ENCODE measurements at places on chromosomes 1 and 21.

DNA sequence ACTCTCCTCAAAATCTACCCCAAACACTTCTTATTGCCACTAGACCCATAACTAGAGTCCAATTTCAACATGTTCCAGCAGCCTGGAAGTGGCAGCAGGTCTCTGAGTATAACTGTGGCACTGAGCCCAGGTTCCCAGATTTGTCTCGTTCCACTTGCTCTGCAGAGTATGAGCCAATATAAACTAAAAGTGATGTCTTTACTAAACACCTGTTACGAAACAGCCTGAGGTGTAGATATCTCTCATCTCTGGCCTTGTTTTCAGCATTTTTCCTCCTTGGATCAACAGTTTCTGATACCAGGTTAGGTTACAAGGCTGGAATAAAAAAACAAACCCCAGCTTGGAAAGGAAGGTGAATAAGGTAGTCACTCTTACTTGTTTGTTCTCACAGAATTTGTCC, 25.2 kb upstream of the PRDX6 start:
- no peak for DNase-seq

GRCh38 chr1:36512842-36513241, 30.1 kb upstream of the CSF3R start:
- DNase-seq: no peak

- DNase-seq: no peak
These were observed 258.5 kb downstream of the TRABD2B start for GRCh38 chr1:47738560-47739182.

GRCh38 chr1:194268839-194269238, 1082.4 kb upstream of the B3GALT2 start:
- DNase-seq: no peak

DNA sequence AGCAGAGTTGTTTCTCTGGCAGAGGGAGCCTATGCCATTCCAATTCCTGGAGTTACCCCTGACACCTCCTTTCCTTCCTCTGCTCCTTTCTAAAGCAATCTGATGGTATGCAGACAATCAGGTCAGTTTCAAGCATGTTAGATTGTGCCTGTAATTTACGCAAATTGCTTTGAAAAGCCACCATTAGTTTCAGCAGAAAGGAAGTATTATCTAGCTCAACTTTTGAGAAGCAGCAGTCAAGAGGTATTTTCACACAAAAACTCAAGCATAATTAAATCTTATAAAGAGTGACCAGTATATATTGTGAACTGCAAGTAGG, 2.2 kb downstream of the ERRFI1 start:
- no peak for DNase-seq

GRCh38 chr1:185957441-185958363, 223.5 kb downstream of the HMCN1 start:
- DNase-seq: no peak

GRCh38 chr1:156579472-156579871, at the start of gene TTC24:
TTC24 (plus strand) TSS chr1:156579723; CDS start chr1:156581365, 1,642 bp downstream.
- DNase-seq: no peak

- DNase-seq: no peak
These were observed 40.6 kb upstream of the SLC2A1 start for GRCh38 chr1:42999308-42999707.

DNA sequence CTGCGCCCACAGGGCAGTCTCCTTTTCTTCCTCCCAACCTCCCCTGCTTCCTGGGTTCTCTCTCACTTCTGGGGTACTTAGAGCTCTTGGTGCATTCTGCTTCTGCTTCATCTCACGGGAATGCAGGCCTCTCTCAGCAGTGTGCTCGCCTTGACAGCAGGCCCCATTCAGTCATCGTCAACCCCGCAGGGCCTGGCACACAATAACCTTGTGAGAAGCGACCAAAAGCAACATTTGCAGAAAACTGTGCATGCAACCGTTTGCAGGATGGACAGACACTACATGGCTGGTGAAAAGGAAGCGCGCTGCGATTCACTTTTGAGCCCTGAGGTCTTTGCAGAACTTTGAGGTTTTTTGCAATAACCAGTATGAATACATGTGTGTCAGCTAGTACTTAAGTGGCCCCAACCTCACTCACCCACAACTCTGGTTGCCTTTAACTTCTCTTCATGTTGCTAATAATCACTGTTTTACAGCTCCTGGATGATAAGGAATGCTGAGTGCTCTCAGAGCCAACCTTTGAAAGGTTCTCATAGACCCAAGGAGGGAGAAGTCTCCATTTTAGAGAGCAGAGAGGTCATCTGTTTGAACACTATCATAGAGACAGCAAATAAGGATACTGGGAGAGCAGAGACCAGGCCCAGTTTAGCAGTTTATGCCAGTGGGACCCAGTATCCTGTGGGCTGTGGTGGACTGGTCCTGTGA, 2.5 kb upstream of the CD160 start:
- DNase-seq: no peak

GRCh38 chr1:17549384-17549783, 9.9 kb downstream of the ARHGEF10L start:
- DNase-seq: no peak

GRCh38 chr1:29505532-29506220, 269.4 kb downstream of the PTPRU start:
- no peak for DNase-seq

DNA sequence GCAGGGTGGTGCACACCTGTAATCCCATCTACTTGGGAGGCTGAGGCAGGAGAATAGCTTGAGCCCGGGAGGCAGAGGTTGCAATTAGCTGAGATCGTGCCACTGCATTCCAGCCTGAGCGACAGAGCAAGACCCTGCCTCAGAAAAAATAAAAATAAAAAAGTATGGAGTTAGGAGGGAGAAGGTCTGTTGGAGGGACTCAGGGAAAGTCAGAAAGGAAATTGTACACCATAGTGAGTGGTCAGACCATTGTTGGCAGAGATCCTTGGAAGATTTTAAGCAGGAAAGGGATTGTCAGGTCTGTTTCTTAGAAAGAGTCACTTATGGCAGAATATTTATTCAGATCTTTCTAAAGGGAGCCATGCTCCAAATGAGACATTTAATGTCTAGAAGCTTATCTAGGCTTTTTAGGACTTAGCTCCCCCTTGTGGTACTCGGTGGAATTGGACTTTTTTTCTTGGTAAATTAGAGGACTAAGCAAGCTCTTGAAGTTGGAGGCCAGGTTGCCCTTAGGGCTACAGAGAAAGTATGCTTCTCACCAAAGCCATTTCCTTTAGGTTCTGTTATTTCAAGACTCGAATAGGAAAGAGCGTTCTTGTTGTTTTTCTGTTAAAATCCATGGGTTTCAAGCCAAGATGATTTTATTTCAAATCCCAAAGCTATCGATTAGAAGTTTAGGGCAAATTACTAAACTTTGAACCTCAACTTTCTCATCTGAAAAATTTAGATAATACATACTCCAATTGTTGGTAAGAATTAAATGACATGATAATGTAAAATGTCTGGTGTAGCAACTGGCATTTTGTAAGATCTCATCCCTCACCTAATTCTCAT, 16.5 kb downstream of the MIA3 start:
- no peak for DNase-seq

- DNase-seq: no peak
These were observed 76.4 kb upstream of the MARK1 start for GRCh38 chr1:220451532-220451931.

GRCh38 chr1:16980473-16981268, at the start of gene MFAP2:
MFAP2 (minus strand) TSS chr1:16980620; CDS start chr1:16978273, 2,347 bp downstream.
- no peak for DNase-seq

GRCh38 chr1:31482482-31483011, 69.5 kb downstream of the SERINC2 start:
- DNase-seq: no peak

- DNase-seq: no peak
These were observed 19.1 kb downstream of the GPR88 start for GRCh38 chr1:100556925-100557605.

GRCh38 chr1:193754732-193755427, 568.5 kb upstream of the B3GALT2 start:
- DNase-seq: no peak

- DNase-seq: no peak
These were observed 80.7 kb downstream of the JMJD4 start for GRCh38 chr1:227654431-227654830.

GRCh38 chr21:33199516-33200217, 30.1 kb upstream of the IFNAR2 start:
- DNase-seq: no peak

GRCh38 chr21:35509001-35509704, 460.1 kb upstream of the RUNX1 start:
- no peak for DNase-seq

GRCh38 chr1:241266121-241266520, 90.9 kb downstream of the RGS7 start:
- no peak for DNase-seq

GRCh38 chr1:111593403-111594305, 25.9 kb upstream of the RAP1A start:
- no peak for DNase-seq

DNA sequence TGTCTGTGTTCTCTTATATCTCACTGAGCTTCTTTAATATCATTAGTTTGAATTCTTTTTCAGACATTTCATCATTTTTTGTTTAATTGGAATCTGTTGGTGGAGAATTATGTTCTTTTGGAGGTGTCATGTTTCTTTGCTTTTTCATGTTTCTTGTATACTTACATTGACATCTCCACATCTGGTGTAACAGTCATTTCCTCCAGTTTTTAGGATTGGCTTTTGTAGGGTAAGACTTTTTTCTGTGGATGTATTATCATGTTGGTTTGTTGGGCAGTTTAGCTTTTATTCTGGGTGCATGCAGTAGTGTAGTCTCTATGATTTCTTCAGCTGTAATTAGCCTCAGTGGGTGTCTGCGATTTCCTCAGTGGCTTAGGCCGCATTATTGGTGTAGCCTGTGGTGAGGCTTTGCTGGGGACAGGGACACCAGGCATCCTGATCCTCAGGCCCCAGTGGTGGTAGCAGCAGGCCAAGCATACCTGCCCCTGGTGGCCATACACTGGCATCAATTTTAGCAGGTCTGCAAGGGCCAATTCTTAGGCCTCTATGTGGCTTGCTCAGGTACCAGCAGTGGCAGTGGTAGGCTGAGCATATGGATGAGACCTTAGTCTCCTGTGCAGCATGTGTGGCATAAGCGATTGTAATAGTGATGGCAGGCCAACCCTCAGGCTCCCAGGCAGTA, 77.6 kb upstream of the SAMD13 start:
- no peak for DNase-seq

DNA sequence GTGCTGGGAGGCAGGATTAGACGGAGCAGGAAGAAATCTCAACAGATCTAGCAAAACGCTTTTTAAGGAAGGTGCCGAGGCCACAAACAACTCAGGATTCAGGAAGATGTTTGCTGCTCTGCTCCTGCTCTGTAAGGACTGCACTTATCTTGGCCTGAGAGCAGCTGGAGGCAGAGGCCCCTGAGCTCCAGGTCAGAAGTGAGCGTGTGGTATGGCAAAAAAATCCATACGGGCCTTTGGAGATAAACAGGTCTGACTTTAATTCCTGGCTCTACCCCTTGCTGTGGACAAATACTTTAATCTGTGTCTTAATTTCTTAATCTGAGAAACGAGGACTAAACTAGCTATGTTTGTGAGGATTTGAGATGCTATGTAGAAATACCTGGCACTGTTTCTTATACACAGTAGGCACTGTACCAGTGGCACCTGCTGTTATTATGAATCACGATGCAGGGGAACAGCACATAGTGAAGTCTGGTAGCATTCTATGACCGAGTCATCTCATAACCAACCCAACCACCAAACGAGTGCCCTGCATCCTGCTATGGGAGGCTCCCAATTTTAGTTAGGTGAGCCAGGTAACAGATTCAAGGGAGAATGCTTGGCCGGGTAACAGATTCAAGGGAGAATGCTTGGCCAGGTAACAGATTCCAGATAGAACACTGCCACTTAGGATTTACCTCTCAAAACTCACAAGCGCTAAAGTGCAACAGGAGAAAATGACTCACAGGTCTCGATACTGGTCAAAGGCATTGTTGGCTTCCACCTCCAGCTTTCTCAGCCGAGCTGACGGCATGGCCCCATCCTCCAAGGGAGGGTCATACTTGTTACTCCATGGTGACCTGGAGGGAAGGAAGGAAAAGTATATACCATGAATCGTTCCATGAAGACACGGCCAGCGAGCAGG, 65.9 kb downstream of the SLC66A1 start:
- DNase-seq: no peak

DNA sequence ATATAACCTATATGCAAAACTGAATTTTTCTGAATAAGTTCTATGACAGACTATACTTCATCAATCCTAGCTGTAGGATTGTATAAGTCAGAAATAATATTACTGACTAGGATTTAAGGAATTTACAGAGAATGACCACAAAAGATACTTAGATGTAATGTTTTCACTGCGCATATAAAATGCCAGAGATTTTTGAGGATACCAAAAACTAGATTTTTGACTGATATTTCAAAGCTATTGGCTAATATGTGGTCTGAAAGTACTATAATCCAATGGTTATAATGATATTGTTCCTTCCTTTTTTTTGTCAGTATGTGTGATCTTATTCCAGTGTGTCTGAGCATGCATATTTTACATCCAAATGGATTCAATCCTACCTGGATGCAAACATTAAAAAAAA, 17.0 kb upstream of the IFI44L start:
- DNase-seq: no peak

DNA sequence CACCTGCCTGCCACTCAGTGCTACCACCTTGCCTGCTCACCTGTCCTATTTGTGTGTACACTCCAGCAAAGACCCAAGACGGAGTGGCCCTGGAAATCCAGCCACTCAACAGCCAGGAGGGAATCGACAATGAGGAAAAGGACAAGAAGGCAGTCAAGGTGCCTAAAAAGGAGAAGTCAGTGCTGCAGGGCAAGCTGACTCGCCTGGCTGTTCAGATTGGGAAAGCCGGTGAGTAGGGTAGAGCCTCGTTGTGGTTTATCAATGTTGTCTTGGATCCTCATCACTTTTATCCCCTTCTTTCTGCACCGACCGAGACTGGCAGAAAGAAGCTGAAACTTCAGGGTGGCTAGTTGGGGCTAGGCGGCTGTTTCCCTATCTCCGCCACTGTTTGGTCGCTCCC, 61.4 kb upstream of the LAX1 start:
- DNase-seq: no peak

DNA sequence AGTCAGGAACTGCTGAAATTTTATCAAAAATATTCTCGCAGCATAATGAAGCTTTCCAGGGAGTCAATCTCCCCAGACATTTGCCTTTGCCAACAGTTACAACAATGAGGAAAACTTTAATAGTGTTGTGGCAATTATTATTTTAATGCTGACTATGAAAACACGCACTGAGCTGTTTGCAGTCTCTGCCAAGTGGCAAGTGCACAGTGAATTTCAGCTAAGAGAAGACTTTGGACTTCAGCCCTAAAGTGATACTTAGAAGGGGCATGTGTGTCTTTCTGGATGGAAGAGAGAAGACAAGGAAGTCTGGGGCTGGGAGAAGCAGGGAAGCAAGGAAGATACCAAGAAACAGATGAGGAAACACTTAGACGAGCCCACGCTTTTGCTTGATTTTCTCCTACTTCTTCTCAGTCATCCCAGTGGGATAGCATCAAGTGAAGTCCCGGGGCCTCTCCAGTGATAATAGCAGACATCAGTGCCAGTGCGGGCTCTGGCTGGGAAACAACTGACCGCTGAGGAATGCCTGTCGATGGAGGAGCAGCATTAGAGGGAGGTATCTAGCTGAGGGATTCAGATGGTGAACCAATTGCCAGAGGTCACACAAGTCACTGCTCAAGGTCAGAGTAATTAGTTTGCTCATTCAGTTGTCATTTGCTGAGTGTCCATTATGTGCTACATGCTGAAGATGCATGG, 196.3 kb downstream of the TTLL7 start:
- DNase-seq: no peak
